Activated T-helper 1 cell treated with anti-CD3 and anti-CD28 coated beads, Interleukin-12 subunit alpha, Interleukin-12 subunit beta, Interleukin-2, Interleukin-4 antibody, amounts not matched to agents 30 ng/mL and 10 ng/mL and 1 ng/mL, durations not matched to agents 14 hours and 24 hours and 36 hours (primary cell): ENCODE measurements at places on chromosomes 3 and 15. TPM values are rescaled to one million over a fixed set of nuclear protein-coding genes. Genes with fewer than 3 reads are reported as not detected.
A peak's percentile ranks its signal among the peaks of the same experiment; 100 is the strongest.

GRCh38 chr15:65318870-65319356 lies 14.4 kb downstream of the RNU5B-1 start:
- no peak overlapping the region for H3K4me3 ChIP-seq
- H3K27ac ChIP-seq, result no peak overlapping the region
- DNase-seq, result peak; percentile 64

DNA sequence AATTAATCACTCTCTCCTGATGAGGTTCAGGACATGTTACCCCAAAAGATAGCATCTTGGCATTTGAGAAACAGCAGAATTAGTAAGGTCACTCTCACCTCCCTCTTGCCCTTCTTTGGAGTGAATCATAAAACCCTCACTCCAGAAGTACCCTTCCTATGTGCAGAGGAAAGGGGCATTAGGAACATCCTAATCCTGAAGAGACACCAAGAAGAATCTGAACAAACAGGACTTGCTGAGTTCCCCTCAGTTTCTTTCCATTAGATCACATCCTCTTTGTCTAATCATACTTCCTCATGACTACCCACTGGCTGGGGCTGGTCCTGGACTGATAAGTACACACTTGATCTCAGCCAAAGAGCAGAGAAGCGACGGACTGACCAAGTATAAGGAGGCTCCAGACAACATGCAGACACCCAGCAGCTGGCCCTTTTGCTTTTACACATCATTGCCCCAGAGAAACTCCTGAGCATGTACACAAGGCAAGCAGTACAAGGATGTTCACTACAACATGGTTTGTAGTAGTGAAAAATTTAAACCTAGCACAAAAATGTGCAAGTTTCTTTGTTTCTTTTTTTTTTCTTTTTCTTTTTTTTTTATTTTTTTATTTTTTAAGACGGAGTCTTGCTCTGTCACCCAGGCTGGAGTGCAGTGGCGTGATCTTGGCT lies 15.0 kb upstream of the TM6SF1 start:
- H3K36me3 ChIP-seq, result no peaks in the 10 kb centered on the region
- peaks cover 7% of the 10 kb centered on the region for H3K4me1 ChIP-seq
- no peak for DNase-seq

GRCh38 chr3:170117134-170117533 lies 64.4 kb downstream of the PHC3 start:
- H3K36me3 ChIP-seq, result peaks cover 44% of the 10 kb centered on the region
- no peak overlapping the region for H3K4me3 ChIP-seq
- no peak overlapping the region for H3K27ac ChIP-seq
- DNase-seq, result no peak

- no peak overlapping the region for H3K27ac ChIP-seq
- no peak overlapping the region for H3K4me3 ChIP-seq
- no peak for DNase-seq
- H3K4me1 ChIP-seq, result no peaks in the 10 kb centered on the region
- H3K27me3 ChIP-seq, result peaks cover 10% of the 10 kb centered on the region
These were observed 278.1 kb downstream of the ZPLD1 start for GRCh38 chr3:102712896-102713295.

GRCh38 chr3:172448661-172449465 lies 607 bp upstream of the GHSR start:
- DNase-seq, result no peak
- peaks cover 35% of the 10 kb centered on the region for H3K4me1 ChIP-seq
- H3K4me3 ChIP-seq, result peak overlapping the region; percentile 32
- peaks cover 4% of the 10 kb centered on the region for H3K36me3 ChIP-seq
- peak overlapping the region; percentile 44 for H3K27ac ChIP-seq
- peaks cover 79% of the 10 kb centered on the region for H3K27me3 ChIP-seq

- DNase-seq, result peak; percentile 24
- peaks cover 26% of the 10 kb centered on the region for H3K4me1 ChIP-seq
- H3K27ac ChIP-seq, result peak overlapping the region; percentile 6
- no peaks in the 10 kb centered on the region for H3K36me3 ChIP-seq
- H3K27me3 ChIP-seq, result peaks cover 32% of the 10 kb centered on the region
These were observed 76.7 kb upstream of the VGLL4 start for GRCh38 chr3:11720304-11720898.

- no peaks in the 10 kb centered on the region for H3K36me3 ChIP-seq
- no peak overlapping the region for H3K27ac ChIP-seq
- no peak overlapping the region for H3K4me3 ChIP-seq
- no peaks in the 10 kb centered on the region for H3K27me3 ChIP-seq
- DNase-seq, result no peak
These were observed 1.9 kb downstream of the ROBO1 start for GRCh38 chr3:79765911-79766310.

GRCh38 chr15:33007303-33007855 lies 187.1 kb downstream of the FMN1 start:
- no peaks in the 10 kb centered on the region for H3K4me1 ChIP-seq
- no peak overlapping the region for H3K27ac ChIP-seq
- H3K4me3 ChIP-seq, result no peak overlapping the region
- peaks cover 9% of the 10 kb centered on the region for H3K27me3 ChIP-seq

GRCh38 chr3:149332227-149332765 lies 1.1 kb downstream of the TM4SF18 start:
- no peaks in the 10 kb centered on the region for H3K36me3 ChIP-seq
- H3K27ac ChIP-seq, result no peak overlapping the region
- peaks cover 12% of the 10 kb centered on the region for H3K27me3 ChIP-seq
- H3K4me1 ChIP-seq, result no peaks in the 10 kb centered on the region
- H3K4me3 ChIP-seq, result no peak overlapping the region
- DNase-seq, result no peak

- H3K36me3 ChIP-seq, result no peaks in the 10 kb centered on the region
- no peak overlapping the region for H3K4me3 ChIP-seq
- no peaks in the 10 kb centered on the region for H3K27me3 ChIP-seq
- H3K4me1 ChIP-seq, result no peaks in the 10 kb centered on the region
These were observed 411.7 kb downstream of the MAGI1 start for GRCh38 chr3:65627062-65627461.

GRCh38 chr15:89777782-89778380 lies 1.7 kb downstream of the MESP2 start:
- H3K4me1 ChIP-seq, result peaks cover 16% of the 10 kb centered on the region
- no peak overlapping the region for H3K27ac ChIP-seq
- peak overlapping the region; percentile 33 for H3K4me3 ChIP-seq

- H3K4me3 ChIP-seq, result no peak overlapping the region
- H3K4me1 ChIP-seq, result peaks cover 14% of the 10 kb centered on the region
- no peak overlapping the region for H3K27ac ChIP-seq
- no peaks in the 10 kb centered on the region for H3K36me3 ChIP-seq
These were observed 68.7 kb downstream of the SLTM start for GRCh38 chr15:58864602-58865424.

- no peak for DNase-seq
- no peaks in the 10 kb centered on the region for H3K4me1 ChIP-seq
These were observed 42.7 kb downstream of the DUT start for GRCh38 chr15:48373821-48374451.

GRCh38 chr3:150751781-150752263 lies 11.1 kb downstream of the SIAH2 start:
- H3K27me3 ChIP-seq, result no peaks in the 10 kb centered on the region
- H3K4me3 ChIP-seq, result peak overlapping the region; percentile 11
- DNase-seq, result no peak

GRCh38 chr3:55615694-55616295 lies 128.7 kb upstream of the WNT5A start:
- H3K36me3 ChIP-seq, result no peaks in the 10 kb centered on the region
- H3K27ac ChIP-seq, result no peak overlapping the region
- no peak for DNase-seq
- no peaks in the 10 kb centered on the region for H3K4me1 ChIP-seq

GRCh38 chr3:117261983-117262421 lies 552.4 kb downstream of the TUSC7 start:
- H3K27me3 ChIP-seq, result peaks cover 2% of the 10 kb centered on the region
- H3K36me3 ChIP-seq, result no peaks in the 10 kb centered on the region
- no peak for DNase-seq
- H3K4me1 ChIP-seq, result no peaks in the 10 kb centered on the region
- H3K4me3 ChIP-seq, result no peak overlapping the region
- no peak overlapping the region for H3K27ac ChIP-seq

- no peaks in the 10 kb centered on the region for H3K36me3 ChIP-seq
- no peak overlapping the region for H3K27ac ChIP-seq
- H3K4me1 ChIP-seq, result no peaks in the 10 kb centered on the region
- H3K27me3 ChIP-seq, result peaks cover 15% of the 10 kb centered on the region
These were observed 30.3 kb downstream of the ARL14 start for GRCh38 chr3:160707187-160707794.

DNA sequence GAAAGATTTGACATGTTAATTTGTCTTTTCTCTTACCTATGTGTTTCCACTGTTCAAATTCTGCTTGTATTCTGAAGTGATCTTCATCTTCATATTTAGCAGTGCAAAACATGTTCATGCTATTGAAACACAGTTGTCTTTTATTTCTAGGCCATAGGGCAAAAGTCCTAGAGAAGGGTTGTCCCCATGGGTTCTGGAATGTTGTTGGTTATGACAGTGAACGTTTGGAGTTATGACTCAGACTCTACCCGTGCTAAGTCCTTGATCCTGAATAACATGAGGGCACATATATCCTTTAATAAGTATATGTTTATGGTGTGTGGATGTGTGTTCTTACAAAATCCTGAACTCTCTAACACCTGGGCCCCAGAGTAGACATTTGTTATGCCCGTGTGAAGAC lies 23.0 kb upstream of the ARPP21 start:
- H3K4me1 ChIP-seq, result no peaks in the 10 kb centered on the region
- H3K36me3 ChIP-seq, result no peaks in the 10 kb centered on the region
- H3K27me3 ChIP-seq, result no peaks in the 10 kb centered on the region
- H3K27ac ChIP-seq, result no peak overlapping the region
- no peak for DNase-seq

DNA sequence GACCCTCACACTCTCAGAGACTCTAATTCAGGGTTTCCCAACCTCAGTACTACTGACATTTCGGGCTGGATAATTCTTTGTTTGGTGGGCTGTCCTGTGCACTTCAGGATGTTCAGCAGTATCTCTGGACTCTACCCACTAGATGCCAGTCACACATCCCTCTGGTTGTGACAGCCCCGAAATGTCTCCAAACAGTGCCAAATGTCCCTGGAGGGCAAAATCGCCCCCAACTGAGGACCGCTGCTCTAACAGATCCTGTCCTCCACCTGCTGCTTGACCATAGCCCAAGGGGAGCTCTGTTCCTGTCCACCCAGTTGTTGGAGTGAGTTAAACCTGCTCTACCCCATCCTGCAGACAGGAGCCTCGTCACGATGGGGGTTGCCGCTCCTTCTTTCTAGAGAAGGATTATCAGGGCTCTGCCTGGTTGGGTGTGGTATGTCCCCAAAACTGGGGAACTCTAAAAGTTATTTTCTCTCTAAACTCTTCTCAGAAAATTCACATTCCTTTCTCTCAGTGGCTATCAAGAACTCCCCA lies 85.6 kb upstream of the PSMD6 start:
- H3K27ac ChIP-seq, result no peak overlapping the region
- no peak overlapping the region for H3K4me3 ChIP-seq
- H3K4me1 ChIP-seq, result no peaks in the 10 kb centered on the region
- DNase-seq, result no peak
- no peaks in the 10 kb centered on the region for H3K36me3 ChIP-seq

DNA sequence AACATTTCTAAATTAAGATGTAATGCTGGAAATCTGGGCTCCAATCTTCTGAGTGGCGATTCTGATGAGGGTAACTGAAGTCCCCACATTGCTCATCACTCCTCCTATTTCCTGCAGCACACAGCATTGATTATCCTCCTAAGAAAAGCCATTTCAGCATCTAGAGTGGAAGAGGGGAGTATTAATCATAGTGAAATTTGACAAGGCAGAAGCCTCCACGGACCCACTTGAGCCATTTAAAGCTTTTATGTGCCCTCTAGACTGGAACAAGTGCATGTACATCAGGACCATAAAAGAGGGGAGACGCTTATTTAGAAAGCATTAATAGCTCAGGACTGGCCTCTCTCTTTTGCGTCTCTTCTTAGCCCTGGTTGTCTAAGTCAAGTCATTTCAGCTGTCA lies 25.8 kb downstream of the AQP9 start:
- no peak for DNase-seq
- H3K27me3 ChIP-seq, result peaks cover 24% of the 10 kb centered on the region
- H3K36me3 ChIP-seq, result no peaks in the 10 kb centered on the region

GRCh38 chr3:168548719-168549118 lies 453.0 kb upstream of the GOLIM4 start:
- no peak overlapping the region for H3K4me3 ChIP-seq
- DNase-seq, result no peak
- no peaks in the 10 kb centered on the region for H3K4me1 ChIP-seq
- no peaks in the 10 kb centered on the region for H3K36me3 ChIP-seq
- no peaks in the 10 kb centered on the region for H3K27me3 ChIP-seq

DNA sequence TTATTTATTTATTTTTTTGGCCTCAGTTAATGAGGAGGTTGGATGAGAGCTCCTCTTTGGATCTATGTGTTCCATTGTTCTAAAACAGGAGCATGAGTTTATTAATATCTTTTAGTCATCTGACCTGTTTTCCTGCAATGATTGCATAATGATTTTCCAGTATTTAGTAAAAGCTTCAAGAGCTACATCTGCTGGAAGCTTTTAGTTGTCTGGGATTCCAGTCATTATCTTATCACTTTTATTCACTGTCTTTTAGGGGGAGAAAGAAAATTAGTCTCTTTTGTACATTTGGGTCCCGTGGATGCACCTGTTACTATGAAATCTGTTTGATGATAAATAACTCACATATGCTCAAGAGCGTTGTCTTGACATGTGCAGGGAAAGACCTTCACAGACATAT lies 1270.0 kb downstream of the ROBO1 start:
- H3K4me1 ChIP-seq, result no peaks in the 10 kb centered on the region
- H3K27me3 ChIP-seq, result no peaks in the 10 kb centered on the region
- no peak overlapping the region for H3K4me3 ChIP-seq
- H3K27ac ChIP-seq, result no peak overlapping the region
- H3K36me3 ChIP-seq, result no peaks in the 10 kb centered on the region
- DNase-seq, result no peak

- peaks cover 85% of the 10 kb centered on the region for H3K4me1 ChIP-seq
- peaks cover 56% of the 10 kb centered on the region for H3K36me3 ChIP-seq
- no peak overlapping the region for H3K4me3 ChIP-seq
- no peaks in the 10 kb centered on the region for H3K27me3 ChIP-seq
- H3K27ac ChIP-seq, result no peak overlapping the region
These were observed 33.3 kb downstream of the BTLA start for GRCh38 chr3:112466020-112466419.

GRCh38 chr3:120646771-120647432 lies 35.1 kb downstream of the HGD start:
- peaks cover 2% of the 10 kb centered on the region for H3K27me3 ChIP-seq
- no peak overlapping the region for H3K27ac ChIP-seq
- H3K4me3 ChIP-seq, result no peak overlapping the region
- H3K36me3 ChIP-seq, result no peaks in the 10 kb centered on the region
- DNase-seq, result no peak
- H3K4me1 ChIP-seq, result no peaks in the 10 kb centered on the region

Gene PLA1A
- total RNA-seq, result 0.22 and 0.29 TPM in 2 replicates

Gene MYZAP
- not detected in 2 replicates for total RNA-seq

Gene ZSCAN2
- total RNA-seq, result 6.5 and 7.0 TPM in 2 replicates

Gene GOLGA8H
- total RNA-seq, result not detected in 2 replicates

Gene CHRNA7
- not detected in 2 replicates for total RNA-seq

Gene RAB6B
- 0.54 and 0.65 TPM in 2 replicates for total RNA-seq

Gene GASK1A
- total RNA-seq, result not detected in 2 replicates

Gene TRNT1
- 52.4 and 53.5 TPM in 2 replicates for total RNA-seq

Gene DIS3L
- 47.7 and 56.0 TPM in 2 replicates for total RNA-seq

Gene CCR3
- total RNA-seq, result 0.29 TPM in 1 of 2 replicates, not detected in the other

Gene ABHD5
- total RNA-seq, result 20.2 and 20.4 TPM in 2 replicates

Gene TRANK1
- 2.3 and 3.4 TPM in 2 replicates for total RNA-seq

Gene HESX1
- total RNA-seq, result 0.18 and 0.32 TPM in 2 replicates

Gene FANCD2OS
- not detected in 2 replicates for total RNA-seq

Gene DLG1
- 85.0 and 87.1 TPM in 2 replicates for total RNA-seq
